ENCODE measurements at places on chromosomes 12 and 14.
A peak's percentile ranks its signal among the peaks of the same experiment; 100 is the strongest.

- no peak for DNase-seq
Observed at GRCh38 chr12:104793285-104793684, 164.8 kb downstream of the SLC41A2 start.

- DNase-seq, result no peak
Observed at GRCh38 chr12:81354327-81354932, 276.6 kb downstream of the ACSS3 start.

GRCh38 chr14:35883677-35884293 lies 57.6 kb downstream of the BRMS1L start:
- DNase-seq, result peak; percentile 8

DNA sequence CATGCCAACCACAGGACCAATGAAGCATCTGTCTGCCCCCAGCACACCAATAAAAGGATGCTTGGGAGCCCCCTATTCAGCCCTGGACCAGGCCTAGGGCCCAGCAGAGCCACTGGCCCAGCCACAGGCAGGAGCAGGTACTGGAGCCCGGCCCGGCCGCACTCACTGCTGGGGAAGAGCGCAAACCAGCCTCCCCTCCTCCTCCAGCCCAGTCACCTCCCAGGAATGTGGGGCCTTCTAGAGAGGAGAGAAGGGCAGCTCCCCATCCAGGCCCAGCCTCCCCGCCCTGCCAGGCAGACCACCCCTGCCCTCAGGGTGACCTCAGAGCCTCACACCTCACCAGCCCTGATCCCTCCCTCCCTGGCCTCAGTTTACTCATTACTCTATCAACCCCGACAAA lies 56.2 kb downstream of the CCNK start:
- no peak for DNase-seq

DNA sequence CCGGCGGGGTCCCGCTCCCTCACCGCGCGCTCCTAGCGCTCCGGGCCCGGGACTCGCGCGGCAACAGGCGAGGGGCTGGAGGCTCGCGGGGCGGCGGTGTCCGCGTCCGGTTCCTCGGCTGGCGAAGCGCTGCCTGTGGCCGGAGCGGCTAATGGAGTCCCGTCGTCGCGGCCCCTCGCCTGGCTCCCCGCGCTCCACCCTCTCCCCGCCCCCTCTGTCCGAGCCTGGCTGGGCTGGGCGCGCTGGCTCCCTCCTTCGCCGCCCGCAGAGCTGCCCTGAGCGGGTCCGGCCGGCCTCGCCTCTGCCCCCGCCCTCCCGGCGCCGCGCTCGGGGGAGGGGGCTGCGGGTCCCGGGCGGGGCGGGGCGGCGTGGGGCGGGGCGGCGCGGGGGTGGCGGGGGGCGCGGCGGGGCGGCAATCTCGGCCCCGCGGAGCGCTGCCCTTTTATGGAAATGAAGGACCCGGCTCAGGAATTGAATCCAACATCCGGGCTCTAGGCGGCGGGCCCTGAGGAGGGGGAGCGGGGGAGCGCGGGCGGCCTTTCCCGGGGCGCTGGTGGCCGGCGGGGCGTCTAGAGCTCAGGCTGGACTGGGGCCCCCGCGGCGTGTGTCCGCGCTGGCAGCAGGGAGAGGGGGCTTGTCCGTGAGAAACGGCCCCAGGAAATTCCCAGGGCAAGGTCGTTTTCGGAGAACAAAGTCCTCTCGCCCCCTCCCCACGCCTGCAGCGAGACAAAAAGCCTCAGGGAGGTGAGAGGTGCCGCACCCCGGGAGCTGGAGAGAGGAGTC lies at the start of gene FERMT2:
FERMT2 (minus strand) TSS at position 153 of the 783 bp plus-strand sequence. CDS start 482 bp downstream, outside the sequence.
- peak; percentile 19 for DNase-seq

GRCh38 chr12:104933778-104934177 lies 24.3 kb downstream of the SLC41A2 start:
- no peak for DNase-seq

Measured in activated naive CD8-positive, alpha-beta T cell treated with anti-CD3 and anti-CD28 coated beads for 36 hours (primary cell).